ENCODE measurements at places on chromosomes 7 and 10. TPM values are rescaled to one million over a fixed set of nuclear protein-coding genes. Genes with fewer than 3 reads are reported as not detected.

WNT8B gene
- not detected for total RNA-seq

AKR1C4 gene
- total RNA-seq, result not detected

VWDE gene
- 3.6 TPM for total RNA-seq

ANKRD61 gene
- total RNA-seq, result not detected

DBNL gene
- total RNA-seq, result 110 TPM

HOXA6 gene
- total RNA-seq, result not detected

ZKSCAN1 gene
- total RNA-seq, result 25.0 TPM

SFTPD gene
- total RNA-seq, result 0.79 TPM

JCAD gene
- not detected for total RNA-seq

FAM180A gene
- total RNA-seq, result not detected

TDRD1 gene
- total RNA-seq, result 2.1 TPM

SUGCT gene
- 7.4 TPM for total RNA-seq

MYOZ1 gene
- not detected for total RNA-seq

RAB19 gene
- not detected for total RNA-seq

DRGX gene
- not detected for total RNA-seq

AKR1E2 gene
- 4.2 TPM for total RNA-seq

SRI gene
- total RNA-seq, result 114 TPM

MINDY4 gene
- 1.1 TPM for total RNA-seq

FGFBP3 gene
- 0.26 TPM for total RNA-seq

TMEM270 gene
- not detected for total RNA-seq

GPRIN2 gene
- total RNA-seq, result 0.53 TPM

SFMBT2 gene
- total RNA-seq, result under 0.01 TPM

ADIRF gene
- 25.3 TPM for total RNA-seq

GDF10 gene
- not detected for total RNA-seq

TAS2R41 gene
- total RNA-seq, result not detected

SPDYE8 gene
- not detected for total RNA-seq

CDC14C gene
- total RNA-seq, result not detected

ELAPOR2 gene
- total RNA-seq, result 13.3 TPM

DLX5 gene
- total RNA-seq, result 0.13 TPM
